ENCODE measurements at places on chromosomes 1 and 21.
A peak's percentile ranks its signal among the peaks of the same experiment; 100 is the strongest.

DNA sequence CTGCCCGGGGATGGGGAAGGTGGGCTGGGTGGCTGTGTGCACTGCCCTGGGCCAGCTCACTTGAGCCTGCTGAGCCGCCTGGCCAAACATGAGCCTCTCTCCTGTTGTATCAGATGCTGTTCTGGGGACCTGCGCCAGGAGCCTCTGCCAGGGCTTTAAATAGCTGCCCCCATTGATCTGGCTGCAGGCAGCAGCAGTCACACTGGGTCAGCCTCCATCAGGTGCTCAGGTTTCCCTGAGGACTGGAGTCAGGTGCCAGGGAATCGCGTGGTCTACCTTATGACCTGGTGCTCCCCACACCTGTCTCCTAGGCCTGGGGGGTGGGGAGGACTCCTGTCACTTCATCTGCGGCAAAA, 700 bp upstream of the CCDC28B start:
- peak; percentile 86 for DNase-seq

- no peak for DNase-seq
Measured at GRCh38 chr1:225435957-225436392, 8.1 kb upstream of the LBR start.

DNA sequence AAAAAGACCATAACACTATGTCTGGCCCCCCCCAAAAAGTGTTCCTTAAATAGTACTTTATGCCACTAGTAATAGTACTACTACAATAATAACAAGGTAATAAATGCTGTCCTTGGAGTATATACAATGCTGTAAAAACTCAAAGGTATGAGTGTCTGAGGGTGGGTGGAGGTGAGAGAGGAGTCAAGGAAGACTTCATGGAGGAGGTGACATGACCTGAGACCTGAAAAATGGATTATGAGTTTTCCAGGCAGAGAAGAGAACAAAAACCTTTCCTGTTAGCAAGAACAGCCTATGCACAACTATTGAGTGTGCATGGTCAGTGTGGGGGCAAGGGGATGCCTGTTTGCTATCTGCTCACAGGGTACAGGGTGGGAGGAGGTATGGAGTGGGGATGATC, 290.2 kb upstream of the USP24 start:
- no peak for DNase-seq

DNA sequence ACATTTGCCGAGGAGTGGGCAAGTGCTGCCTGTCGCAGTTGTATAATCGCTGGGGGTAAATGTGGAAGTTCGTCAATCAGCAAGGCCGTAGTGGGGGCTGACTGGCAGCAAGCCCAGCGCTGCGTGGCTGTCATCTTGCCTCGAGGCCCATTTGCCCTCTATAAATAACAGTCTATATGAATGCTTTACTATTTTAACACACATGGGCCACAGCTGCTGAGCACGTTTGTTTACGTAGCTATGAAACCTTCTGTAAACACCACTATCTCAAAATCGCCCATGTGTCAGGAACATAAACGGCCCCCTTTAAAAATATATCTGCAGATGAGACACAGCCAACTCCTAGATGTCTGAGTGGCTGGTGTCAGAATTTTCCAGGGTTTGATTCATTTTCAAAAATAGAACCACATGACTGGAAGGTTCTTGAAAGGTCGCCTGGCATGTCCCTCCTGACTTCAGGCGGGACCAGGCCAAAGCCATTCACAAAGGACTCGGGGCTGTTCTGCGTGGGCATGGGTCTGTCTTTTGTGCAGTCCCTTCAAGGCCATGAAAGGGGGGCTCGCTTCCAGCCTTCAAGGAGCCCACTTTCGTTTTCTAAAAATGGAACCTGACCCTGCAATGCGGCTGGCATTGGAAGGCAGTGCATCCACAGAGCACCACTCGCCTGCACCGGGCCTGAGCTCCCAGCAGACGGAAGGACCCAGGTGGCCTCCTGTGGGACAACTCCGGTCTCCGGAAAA, 205.5 kb downstream of the KCNJ6 start:
- peak; percentile 27 for DNase-seq

- no peak for DNase-seq
Measured at GRCh38 chr1:177410179-177410766, 239.5 kb downstream of the BRINP2 start.

GRCh38 chr1:44568128-44568900, 106.0 kb downstream of the TMEM53 start:
- no peak for DNase-seq

DNA sequence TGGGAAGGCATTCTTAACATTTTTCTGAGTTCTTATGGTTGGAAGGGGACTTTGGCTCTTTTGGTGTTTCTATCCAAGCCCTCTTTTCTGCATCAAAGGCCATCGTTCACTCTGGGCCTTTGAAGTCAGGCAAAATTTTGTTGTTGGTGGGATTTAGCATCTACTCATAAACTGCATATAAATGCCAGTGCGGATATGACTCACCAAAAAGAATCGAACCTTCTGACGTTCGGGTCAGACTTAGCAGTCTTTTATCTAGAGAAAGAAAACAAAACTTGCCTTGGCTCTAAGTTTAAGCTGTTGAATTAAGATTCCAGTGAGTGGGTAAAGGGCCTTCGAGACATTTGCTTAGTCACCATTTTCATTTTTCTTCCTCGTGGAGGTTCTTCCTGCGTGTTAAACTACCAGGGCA, 51.4 kb downstream of the EVA1C start:
- DNase-seq: no peak

GRCh38 chr1:10863886-10864285, 67.4 kb upstream of the CASZ1 start:
- no peak for DNase-seq

GRCh38 chr21:36027347-36027746, 33.0 kb downstream of the SETD4 start:
- no peak for DNase-seq

DNA sequence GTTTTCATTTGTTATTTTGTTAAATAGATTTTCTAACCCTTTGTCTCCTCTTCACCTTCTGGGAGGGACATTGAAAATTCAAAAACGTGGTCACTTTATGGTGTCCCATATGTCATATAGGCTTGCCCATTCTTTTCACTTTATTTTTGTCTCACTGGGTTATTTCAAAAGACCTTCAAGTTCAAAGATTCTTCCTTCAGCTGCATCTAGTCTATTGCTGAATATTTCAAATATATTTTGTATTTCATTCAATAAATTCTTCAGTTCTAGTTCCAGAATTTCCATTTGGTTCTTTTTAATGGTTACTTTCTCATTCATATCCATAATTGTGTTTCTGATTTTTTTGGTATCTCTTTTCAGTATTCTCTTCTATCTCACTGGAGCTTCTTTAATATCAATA, 11.6 kb upstream of the KCTD3 start:
- DNase-seq: no peak

- no peak for DNase-seq
Measured at GRCh38 chr1:1393014-1393413, 6.1 kb downstream of the CCNL2 start.

DNA sequence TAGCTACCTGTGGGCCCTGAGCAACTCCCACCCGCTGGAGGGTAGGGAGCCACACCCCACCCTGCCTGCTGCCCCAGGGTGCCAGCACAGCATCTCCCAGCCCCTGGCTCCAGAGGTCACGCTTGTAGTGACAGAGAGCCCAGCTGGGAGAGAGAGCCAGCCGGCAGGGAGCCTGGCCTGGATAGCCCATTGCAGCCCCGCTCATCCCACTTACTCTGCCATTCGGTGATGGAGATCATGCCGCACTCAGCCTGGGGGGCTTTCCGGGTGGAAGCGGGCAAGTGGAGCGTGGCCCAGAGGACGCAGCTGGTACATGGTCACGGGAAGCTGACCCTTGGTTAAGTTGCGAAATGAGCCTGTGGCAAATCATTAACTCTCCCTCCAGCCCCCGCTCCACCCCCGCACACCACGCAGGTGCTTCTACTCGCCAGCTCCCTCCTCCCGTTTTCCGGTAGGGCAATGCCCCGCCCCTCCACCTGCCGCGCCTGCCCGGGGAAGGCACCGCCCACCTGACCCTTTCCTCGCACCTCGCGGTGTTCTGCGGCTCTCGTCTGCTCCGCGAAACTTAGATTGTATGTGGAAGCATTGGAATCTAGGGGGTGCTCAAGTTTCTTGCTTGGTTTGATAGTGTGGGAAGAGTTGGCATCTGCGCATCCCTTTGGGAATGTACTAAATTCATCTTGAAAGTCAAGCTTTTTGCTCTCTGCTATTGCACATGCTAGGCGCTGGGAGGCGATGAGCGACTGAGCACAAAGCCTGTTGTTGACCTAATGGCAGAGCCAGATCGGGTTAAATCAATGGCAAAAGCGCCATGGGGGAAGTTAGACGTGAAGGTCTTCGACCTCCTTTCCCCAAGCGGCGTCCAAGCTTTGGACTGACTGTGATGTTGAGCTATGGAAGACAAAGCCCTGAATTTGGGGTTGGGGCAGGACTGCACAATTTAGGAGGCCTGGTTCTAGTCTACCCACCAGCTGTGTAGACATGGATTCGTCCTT, at the start of gene GOLT1A:
TSS of gene GOLT1A (minus strand) at position 321 of the 995 bp plus-strand sequence. CDS start at position 239, 82 bp downstream.
- DNase-seq: peak; percentile 86

DNA sequence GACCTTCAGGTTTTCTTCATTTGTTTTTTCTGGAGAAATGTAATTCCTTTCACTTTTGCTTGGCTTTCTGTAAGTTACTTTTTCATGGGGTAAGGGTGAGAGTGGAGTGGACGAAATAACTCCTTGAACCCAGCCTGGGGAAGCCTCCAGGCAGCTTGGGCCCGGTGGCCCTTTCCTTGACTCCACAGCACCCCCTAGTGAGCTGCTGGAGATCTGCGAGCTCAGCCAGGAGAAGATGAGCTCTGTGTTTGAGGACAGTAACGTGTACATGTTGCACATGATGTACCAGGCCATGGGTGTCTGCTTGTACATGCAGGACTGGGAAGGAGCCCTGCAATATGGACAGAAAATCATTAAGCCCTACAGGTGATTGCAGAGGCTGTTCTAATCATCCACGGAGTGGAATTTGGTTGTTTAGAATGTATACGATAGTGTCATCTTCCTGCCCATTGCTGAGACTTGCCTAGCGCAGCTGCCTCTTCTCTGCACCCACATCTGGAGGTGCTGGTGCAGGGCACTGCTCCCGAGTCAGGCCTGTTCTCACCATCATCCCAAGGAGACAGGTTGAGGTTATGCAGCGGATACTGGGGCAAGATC, 51.0 kb downstream of the SMYD2 start:
- DNase-seq: peak; percentile 65

GRCh38 chr21:42133131-42133530, 62.0 kb downstream of the UMODL1 start:
- DNase-seq: no peak

DNA sequence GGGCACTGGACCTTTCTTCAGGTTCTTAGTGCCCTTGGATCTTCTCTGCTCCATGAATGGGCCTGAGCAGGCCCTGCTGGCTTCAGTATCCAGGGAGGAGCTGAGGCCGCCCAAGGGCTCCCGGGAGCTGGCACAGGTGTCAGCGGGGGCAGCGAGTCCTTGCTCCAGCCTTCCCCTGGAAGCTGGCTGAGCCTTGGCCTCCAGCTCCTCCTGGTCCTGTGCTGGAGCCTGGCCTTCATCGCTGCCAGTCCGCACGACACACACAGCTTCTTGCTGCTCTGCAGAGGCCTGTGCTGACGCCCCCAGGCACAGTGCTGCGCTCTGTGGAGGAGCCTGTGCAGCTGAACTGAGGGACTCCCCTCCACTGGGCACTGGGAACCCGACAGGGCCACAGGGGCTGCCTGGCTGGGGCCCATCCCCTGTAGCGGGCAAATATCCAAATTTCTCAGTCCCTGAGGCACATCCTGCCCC, 1.7 kb downstream of the SPOCD1 start:
- DNase-seq: no peak

GRCh38 chr1:236808564-236809130, 13.6 kb downstream of the MTR start:
- no peak for DNase-seq

All from right cardiac atrium (tissue), 5 donors.